ENCODE measurements at places on chromosomes 4 and X.

GRCh38 chrX:16658284-16658683 is 8.3 kb downstream of the S100G start:
- no peak for ATAC-seq

DNA sequence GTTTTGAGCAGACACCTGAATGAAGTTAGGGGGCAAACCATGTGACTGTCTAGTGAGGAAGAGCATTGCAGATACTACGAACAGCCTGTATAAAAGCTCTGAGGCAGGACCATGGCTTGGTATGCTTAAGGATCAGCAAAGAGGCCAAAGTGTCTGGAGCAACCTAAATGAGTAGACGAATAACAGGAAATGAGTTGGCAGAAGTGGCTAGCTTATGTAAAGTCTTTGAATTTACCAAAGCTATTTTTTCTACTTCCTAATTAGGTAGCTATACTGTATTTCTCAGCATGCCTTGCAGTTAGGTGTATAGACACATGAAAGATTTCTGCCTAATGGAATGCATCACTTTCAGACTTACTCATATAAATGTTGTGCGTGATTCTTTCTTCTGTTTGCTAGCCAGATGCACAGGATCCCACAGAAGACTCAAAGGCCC is 9.3 kb upstream of the GPRIN3 start:
- no peak for ATAC-seq

DNA sequence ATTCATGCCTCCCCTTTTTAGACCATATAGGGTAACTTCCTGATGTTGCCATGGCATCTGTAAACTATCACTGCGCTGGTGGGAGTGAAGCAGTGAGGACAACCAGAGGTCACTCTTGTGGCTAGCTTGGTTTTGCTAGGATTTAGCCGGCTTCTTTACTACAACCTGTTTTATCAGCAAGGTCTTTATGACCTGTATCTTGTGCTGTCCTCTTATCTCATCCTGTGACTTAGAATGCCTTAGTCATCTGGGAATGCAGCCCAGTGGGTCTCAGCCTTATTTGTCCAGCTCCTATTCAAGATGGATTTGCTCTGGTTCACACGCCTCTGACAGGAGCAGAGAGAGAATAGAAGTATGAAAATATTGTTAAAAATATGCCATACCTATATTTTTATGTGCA is 355.7 kb downstream of the ADGRL3 start:
- ATAC-seq, result no peak

- ATAC-seq, result no peak
These were observed 179.7 kb upstream of the NDP start for GRCh38 chrX:44152852-44153251.

- no peak for ATAC-seq
These were observed 4.1 kb downstream of the SH3BP2 start for GRCh38 chr4:2796849-2797544.

GRCh38 chrX:152861826-152862225 is 31.0 kb downstream of the NSDHL start:
- no peak for ATAC-seq

GRCh38 chr4:70734168-70734954 is 12.6 kb downstream of the RUFY3 start:
- peak; percentile 86 for ATAC-seq

- no peak for ATAC-seq
These were observed 326.4 kb downstream of the PPP3CA start for GRCh38 chr4:101020956-101021355.

- ATAC-seq, result no peak
These were observed 9.9 kb downstream of the LRPAP1 start for GRCh38 chr4:3522326-3522640.

- ATAC-seq, result peak; percentile 31
These were observed 26.1 kb upstream of the MAMLD1 start for GRCh38 chrX:150337026-150337425.

- ATAC-seq, result no peak
These were observed 365.8 kb upstream of the TENM3 start for GRCh38 chr4:181877329-181877848.

- no peak for ATAC-seq
These were observed 1.4 kb upstream of the FAM53A start for GRCh38 chr4:1685235-1686150.

GRCh38 chr4:142596121-142596520 is 250.0 kb downstream of the INPP4B start:
- ATAC-seq, result no peak

GRCh38 chr4:189117426-189117825 is 823.2 kb upstream of the FRG1 start:
- ATAC-seq, result no peak

GRCh38 chr4:179325181-179325580 is 1882.9 kb upstream of the AGA start:
- peak; percentile 45 for ATAC-seq

GRCh38 chr4:132587626-132588025 is 561.5 kb upstream of the PCDH10 start:
- ATAC-seq, result no peak

DNA sequence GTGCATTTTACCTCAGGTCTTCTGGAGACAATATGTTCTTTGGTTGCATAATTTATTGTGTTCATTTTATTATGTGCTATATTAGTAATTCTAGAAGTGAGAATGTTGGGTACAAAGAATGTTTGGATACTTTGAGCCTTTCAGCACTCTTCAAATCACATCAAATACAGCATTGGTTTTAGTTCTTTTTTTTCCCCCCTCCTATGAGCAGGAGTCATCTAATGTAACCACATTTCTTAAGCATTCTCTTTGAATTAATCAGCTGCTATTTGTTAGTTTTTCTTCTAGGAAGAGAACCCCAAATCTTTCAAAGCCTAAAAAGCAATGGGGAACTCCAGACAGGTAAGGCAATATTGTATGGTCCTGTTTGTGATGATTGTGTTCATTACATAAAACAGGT is 46.7 kb downstream of the ARL9 start:
- no peak for ATAC-seq

GRCh38 chr4:5704276-5704675 is 4.1 kb downstream of the EVC2 start:
- no peak for ATAC-seq

DNA sequence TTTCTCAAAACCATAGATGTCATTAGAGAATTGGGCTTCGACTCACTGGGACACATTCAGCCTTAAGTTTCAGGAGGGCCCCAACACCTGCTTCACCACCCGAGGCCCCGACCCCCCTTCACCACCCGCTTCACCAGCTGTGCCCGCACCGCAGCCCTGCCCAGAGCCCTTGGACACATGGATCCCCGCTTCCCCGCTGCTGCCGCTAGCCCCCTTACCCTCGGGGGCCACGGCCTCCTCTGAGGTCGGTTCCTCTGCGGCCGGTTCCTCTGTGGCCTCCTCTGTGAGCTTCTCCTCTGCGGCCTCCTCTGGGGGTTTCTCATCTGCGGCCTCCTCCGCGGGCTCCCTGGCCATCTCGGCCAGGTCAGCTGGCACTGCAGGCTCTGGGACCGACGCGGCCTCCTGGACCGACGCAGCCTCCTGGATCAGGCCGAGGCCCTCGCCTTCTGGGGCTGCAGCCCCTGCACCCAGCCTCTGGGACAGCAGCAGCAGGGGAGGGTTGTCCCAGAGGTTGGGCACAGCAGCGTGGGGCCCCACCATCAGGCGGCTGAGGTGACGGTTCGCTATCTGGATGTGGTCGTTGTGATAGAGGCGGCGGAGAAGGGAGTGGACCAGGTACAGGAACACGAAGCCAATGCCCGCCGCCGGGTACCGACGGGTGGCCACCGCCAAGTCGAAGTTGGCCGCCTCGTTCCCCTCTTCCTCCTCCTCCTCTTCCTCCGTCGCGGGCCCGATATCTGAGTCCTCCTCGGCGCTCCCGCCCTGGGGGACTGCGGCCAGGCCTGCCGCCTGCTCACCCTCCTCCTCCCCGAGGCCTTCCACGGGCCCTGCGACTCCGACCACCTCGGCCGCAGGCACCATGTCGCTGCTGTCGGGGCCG is 748 bp downstream of the CT47B1 start:
- no peak for ATAC-seq

DNA sequence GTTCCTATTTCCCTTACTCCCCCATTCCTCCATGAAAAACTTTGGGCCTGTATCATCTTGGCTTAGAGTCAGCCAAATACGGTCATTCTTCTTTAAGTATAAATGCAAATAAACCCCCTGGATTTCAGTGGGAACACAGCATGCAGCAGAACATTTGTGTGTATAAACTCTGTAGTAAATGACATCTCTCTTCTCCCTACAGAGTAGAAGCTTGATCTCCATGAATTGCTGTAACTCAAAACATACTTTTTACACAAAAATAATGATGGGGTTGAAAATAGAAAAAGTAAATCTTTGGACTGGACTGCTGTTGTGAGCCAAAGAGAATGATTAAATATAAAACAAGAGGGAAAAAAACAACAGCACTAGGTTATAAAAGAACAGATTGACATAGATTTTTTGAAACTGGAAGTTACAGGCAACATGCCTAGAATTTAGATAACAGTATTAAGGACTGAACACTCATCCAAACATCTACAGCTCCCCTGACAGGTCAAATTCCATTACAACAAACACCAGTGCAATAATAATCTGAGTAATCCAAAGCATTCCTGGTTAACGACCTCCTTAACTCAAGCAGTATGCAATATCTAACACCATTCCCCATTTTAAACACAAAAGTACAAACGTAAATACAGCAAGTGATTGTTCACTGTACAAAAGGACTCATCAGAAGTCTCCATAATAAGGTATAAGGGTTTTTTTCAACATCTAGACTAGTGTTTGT is 30.7 kb downstream of the TSPAN5 start:
- ATAC-seq, result no peak

DNA sequence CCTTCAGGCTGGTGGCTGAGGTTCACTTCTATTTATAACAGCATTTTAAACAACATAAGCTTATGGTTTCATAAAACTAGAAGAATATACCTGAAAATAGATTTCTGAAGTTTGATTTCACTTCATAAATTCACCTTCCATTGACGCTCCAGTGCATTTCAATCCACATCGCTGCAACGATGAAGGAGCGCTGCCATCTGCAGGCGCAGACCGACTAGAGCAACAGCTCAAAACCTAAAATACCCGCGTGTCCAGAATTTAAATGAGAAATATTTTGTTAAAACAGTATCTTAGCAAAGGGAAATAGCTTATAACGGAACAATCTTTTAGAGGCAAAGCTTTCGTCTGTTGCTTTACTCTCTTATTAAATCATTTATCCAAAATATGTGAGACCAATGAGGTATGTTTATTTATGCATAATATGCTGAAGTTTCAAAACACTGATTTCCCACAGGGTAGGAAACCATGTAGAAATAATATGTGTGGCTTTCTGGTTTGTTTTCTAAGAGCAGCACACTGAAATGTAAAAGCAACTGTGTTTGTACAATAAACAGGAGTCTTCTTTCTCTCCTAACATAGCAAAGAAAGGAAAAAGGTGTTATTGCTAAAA is 816.4 kb upstream of the FRG1 start:
- no peak for ATAC-seq

All from motor neuron (in vitro differentiated cells).